BJ (cell line): ENCODE measurements at places on chromosomes 1 and 21.

- DNase-seq = no peak
Observed at GRCh38 chr1:6172549-6172948, 7.6 kb downstream of the CHD5 start.

DNA sequence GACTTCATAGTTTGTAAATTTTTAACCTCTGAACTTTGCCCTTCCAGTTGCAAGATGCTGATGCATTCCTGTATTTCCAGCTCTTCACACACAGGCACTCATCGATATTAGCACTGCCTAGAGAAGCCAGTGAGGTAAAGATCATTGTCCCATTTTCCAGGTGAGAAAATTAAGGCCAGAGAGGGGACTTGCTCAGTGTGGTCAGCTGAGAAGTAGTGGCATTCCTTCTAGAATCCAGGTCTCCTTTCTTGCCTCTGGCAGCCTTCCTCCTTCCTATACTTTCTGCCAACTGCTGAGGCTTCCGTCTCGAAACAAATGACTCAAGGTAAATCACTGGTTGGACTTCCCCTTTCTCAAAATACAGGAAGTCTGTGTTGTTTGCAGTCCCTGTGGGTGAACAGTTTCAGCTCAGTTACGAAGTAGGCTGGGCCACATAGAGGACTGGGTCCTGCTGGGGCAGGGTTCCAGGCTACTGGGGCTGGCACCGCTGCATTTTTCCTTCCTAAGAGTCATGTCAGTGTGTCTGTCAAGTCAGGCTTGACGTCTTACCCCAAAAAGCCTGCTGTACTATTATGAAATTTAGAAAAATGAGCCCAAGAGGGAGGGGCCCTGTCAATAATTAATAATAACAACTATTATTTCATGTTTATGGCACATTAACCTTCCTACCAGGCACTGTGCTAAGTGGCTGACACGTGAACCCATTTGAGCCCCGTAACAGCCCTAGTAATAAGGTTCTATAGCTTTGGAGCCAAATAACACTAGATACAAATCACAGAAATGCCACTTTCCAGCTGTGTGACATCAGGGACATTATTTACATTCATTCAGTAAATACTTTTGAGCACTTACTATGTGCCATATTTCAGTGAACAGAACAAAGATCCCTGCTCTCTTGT lies 16.6 kb upstream of the RNF19B start:
- no peak for DNase-seq

DNA sequence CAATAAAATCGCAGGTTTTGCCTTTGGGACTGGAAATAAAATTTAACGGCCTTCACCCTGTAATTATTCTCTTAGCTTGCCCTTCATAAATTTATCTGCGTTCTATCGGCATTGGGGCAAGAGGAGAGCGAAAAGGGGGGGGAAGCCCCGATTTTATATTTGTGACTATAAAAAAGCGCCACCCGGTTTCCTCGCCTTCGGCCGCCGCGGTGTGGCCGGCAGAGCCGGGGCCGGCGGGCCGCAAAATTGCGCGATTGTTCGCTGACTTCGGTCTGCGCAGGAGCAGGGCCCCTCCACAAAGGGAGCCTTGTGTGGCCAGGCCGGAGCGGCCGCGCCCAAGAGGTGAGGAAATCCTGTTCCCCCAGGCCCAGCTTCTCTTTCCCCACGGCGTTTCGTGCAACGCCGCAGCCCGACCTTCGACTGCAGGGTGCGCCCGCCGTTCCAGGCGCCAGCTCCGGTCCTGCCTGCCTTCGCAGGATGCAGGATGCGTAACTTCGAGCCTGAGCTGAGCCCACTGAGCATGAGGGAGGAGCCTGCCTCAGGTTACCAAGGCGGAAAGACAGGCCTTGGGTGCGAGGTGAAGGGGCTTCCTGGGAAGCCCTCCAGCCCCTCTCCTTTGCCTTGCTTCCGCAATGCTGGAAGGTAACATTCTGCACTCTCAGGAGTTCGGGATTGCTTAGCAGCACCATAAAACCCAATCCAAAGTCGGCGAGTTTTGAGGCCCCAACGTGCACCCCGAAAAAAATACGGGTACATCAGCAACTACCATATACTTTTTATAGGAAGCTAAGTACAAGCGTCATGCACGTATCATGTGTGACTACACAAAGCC lies 4.9 kb upstream of the TBX15 start:
- no peak for DNase-seq

DNA sequence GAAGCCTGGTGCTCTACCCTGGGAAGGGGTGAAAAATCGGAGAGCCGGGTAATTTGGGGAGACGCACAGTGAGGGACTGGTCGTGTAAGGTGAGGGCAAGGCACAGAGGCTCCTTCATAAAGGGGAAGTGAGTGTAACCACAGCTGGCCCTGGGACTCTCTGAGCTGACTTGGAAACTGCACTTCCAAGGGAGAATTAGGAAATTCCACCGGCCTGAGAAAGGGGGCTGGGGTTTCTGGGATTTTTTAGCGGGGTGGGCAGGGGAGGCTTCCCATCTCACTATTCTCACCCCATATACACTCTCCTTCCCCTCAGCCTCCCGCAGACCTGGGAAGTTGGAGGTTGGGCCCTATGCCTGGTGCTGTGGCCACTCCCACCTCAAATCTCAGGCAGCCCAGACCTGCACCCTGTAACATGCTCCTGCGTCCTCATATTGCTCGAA lies 88.3 kb upstream of the IPO9 start:
- DNase-seq = no peak

- no peak for DNase-seq
Observed at GRCh38 chr1:204461331-204462228, 33.0 kb downstream of the PIK3C2B start.

- DNase-seq = no peak
Observed at GRCh38 chr1:20359451-20360330, 69.0 kb downstream of the VWA5B1 start.

GRCh38 chr1:31244326-31244725 lies 4.6 kb upstream of the NKAIN1 start:
- no peak for DNase-seq

GRCh38 chr1:6673816-6674398 lies 27.7 kb downstream of the DNAJC11 start:
- DNase-seq = no peak

DNA sequence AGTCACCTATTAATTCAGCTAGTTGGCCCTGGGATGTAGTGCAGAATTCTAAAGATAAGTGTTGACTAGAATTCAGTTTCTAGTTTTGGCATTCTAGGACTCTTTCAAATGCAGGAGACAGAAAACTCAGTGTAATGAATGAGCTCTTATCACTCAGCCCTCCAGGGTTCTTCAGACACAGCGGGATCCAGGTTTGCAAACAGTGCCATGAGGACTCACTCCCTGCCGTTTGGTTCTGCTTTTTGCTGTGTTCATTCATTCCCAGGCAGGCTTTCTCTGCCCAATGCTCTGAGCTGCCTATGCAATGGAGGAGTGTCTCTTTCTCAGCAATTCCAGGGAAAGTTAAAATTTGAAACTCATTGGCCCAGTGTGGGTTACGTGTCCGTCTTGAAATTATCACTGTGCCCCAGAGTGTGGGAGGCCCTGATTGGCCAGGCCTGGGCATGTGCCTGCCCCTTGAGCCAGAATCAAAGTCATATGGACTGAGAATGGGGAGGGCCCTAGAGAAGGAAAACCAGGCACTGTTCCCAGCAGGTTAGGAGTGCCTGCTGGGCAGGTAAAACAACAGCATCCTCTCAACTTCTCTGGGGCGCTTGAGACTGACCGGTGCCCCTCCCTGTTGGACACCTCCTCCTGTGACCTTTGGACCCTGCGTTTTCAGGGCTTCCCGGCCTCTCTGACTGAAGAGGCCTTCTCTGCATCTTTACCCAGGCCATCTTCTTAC lies 43.4 kb downstream of the TMEM51 start:
- DNase-seq = no peak

DNA sequence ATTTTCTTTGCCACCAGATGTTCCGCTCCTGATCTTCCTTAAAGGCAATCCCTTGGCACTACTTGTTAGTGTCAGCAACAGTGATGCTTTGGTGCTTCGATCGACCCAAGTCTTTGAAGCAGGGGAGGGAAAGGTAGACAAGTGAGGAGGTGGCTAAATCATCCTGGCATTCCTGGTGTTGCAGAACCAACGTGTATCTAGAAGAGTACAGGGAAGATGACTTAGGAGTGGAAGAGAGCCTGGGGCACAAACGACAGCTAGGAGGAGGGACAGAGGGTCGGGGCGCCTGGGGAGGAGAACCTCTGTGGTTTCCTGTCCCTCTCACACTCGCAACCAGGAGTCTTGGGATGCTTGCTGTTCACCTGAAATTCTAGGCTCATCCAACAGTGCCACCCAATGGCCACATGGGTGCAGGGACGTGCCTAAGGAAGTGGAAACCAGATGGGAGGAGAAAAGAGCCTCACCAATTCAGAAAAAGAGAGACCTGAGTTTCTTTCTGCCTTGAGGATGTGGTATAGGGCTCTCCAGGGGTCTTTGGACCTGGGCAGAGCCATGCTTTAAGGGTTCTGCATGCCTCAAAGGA lies 9.5 kb upstream of the KCNA2 start:
- no peak for DNase-seq

DNA sequence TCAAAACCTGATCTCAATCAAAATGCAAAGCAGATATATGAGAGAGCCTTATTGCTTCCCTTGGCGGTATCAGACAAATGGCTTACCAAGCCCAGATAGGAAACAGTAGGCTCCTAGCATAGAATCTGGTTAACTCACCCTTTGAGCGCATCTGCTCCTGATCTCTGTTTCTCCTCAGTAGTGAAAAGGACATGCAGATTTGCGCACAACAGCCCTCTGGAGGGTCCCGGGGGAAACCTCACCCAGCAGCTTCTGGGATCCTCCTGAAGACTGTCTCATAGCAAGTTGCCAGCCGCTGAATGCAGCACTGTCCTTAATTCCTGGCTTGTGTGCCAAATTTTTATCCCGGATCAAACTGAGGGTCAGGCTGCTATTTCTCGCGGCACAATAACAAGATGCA lies 192.2 kb downstream of the FASLG start:
- DNase-seq = no peak

GRCh38 chr1:176208034-176208433 lies 948 bp upstream of the COP1 start:
- DNase-seq = no peak

- no peak for DNase-seq
Observed at GRCh38 chr1:206685334-206685768, 646 bp downstream of the MAPKAPK2 start.

DNA sequence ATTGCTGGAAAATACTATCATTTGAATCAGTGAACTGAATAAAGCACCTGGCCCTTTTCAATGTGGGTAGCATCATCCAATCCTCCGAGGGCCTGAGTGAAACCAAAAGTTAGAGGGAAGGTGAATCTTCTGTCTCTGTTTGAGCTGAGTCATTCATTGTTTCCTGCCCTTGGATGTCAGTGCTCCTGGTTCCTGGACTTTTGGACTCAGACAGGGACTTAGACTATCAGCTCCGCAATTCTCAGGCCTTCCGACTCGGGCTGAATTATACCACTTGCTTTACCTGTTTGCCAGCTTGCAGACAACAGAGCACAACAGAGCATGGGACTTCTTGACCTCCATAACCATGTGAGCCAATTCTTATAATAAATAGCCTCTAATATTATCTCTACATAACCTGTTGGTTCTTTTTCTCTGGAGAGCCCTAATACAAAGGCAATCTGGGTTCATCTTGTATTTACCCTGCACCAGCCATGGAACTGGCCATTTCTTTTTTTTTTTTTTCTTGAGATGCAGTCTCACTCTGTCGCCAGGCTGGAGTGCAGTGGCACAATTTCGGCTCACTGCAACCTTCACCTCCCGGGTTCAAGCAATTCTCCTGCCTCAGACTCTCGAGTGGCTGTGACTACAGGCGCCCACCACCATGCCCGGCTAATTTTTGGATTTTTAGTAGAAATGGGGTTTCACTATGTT lies 19.2 kb upstream of the VASH2 start:
- no peak for DNase-seq

GRCh38 chr1:203112475-203112874 lies 15.1 kb upstream of the ADORA1 start:
- no peak for DNase-seq

GRCh38 chr1:190479516-190479915 lies 1.9 kb upstream of the BRINP3 start:
- no peak for DNase-seq

DNA sequence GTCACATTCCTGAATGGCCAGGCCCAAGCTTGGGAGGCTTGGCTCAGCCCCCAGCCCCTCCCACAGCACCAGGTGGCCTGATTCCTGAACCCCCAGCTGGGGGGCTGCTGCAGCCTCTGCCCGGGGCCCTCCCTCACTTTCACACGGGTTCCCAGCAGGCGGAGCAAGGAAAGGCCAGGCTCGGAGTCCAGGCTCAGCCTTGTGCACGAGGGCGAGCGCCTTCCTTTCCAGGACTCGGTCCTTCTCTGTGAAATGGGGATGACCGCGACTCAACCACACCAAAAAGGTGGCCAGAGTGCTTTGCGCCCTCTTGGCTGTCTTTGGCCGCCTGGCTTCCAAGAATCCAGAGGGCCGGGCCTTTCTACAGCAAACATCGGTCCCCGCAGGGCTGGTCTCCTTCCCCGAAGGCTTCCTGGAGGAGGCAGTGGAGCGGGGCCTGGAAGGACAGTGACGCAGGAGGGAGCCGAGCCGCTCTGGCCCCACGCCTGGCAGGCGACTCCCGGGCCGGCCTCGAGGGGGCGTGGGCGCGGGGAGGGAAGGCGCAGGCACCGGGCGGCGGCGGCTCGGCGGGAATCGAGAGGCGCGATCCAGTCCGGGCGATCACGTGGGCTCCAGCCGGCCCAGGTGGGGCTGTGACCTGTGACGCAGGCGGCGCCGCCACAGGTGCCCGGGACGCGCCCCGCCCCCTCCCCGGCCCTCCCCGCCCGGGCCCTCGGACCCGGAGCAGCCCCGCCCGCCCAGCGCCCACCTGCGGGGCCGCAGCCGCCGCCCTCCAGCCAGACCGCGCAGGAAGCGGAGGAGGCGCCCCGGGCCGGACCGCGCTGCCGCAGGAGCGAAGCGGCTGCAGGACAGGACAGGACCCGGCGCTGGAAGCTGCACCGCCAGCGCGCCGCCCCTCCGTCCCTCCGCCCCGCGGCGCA lies at the start of gene ARHGEF16:
Gene ARHGEF16, plus strand, starts transcription at position 775 of the 920 bp plus-strand sequence. CDS start 8,420 bp downstream, outside the sequence.
- DNase-seq = no peak

- no peak for DNase-seq
Observed at GRCh38 chr1:179083533-179083932, 1.7 kb downstream of the TOR3A start.

DNA sequence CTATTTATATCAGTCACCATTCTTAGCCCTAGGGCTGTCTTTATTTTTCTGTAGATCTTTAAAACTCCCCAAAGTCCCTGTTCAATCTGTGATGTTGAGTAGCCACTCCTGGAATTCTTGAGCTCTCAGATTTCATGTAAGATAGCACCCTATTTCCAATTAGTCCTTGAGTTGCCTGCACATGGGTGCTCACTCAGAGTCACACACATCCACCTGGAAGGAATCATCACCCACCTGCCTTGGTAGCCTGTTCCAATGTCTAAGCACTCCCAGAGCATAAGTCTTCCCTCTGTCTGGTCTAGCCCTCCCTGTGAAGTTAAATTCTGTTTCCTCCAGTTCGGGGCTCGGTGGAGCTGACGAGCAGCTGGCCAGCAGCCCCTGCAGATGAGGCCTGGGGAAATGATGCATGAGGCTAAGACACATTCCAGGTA lies 14.7 kb upstream of the ATF3 start:
- DNase-seq = no peak

GRCh38 chr1:237042526-237042891 lies 525 bp downstream of the RYR2 start:
- no peak for DNase-seq
